ENCODE measurements at places on chromosomes 4 and X.

DNA sequence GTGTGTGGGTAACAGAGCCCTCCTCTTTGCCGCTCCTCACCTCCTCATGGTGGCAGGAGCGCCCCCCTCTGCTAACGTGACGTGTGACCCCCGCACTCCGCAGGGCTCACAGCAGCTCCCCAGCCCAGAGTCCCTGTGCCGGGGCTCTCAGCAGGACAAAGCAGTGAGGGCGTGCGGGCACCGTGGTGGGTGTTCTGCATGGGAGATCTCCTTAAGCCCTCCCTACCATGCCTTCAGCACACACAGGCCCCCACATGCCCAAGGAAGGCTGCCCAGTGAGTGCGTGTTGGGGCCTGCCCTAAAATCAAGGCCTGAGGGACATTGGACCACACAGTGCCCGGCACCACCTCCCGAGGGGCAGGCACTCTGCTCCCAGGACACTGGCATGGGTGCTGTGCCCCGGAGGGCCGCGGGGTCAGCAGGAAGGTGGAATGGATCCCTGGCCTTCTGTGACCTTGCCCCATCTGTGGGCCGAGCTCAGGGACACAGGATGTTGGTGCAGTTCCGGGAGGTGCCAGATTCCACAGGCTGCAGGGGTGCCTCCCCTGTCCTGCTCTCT is 10.1 kb downstream of the PSAPL1 start:
- no peak for DNase-seq

DNA sequence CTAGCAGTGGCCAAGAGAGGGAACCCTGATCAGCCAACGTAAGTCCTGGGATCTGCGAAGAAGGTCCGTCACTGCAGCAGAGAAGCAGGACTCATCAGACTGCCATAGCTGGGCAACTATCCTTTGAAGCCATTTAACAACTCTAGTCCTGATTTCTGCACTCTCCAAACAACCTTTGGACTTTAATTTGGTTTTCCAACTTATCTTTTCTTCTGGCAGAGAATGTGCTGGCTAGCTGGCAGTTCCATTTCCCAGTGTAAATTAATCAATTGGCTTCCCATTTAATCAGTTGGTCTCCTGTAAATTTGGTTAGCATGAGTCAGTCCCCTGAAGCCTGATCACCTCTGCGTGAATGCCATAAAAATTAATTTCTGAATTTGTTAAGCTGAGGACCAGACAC is 153.7 kb upstream of the GPR101 start:
- no peak for DNase-seq

DNA sequence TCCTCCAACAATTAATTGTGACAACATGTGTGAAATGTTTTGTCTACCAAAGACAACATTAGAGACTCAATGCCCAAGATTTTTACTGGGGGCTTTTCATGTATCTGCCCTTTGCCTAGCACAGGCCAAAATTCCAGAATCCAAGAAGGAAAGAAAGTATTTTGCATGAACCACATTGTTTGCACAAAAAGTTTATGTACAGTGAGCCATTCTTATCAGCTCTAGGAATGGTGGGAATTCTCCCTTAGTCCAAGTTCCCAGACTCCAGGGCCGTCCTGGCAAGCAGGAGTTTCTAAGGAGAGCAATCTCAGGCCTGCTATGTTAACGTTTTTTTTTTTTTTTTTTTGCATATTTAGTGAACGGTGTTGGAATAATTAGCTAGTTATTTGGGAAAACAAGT is 21.6 kb downstream of the GPRASP1 start:
- no peak for DNase-seq

GRCh38 chr4:78642934-78643333 is 91.4 kb downstream of the ANXA3 start:
- no peak for DNase-seq

DNA sequence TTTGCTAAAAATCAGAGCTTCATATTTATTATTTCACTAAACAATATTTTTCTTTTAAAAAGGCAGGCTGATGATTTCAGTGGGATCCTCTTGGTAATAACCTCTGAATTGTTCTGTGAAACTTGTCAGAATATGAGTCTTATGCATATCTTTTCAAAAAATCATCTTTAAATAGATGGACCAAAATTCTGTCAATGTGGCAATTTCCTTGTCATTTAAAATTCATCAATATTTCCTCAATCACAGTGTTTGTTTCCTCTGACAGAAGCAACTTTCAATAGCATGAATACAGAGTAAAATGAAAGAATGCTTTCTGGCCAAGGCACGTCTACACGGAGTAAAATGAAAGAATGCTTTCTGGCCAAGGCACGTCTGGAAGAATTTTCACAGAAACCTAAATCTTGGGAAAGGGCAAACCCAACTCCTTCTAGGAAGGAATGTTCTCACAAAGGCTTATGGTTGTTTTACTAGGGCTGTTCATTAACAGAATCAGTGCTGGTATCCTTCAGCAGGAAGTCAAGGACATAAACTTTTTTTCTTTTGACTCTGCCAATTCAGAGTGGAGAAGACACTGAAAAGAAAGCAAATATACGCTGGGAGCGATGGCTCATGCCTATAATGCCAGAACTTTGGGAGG is 99.0 kb upstream of the GPR34 start:
- DNase-seq: no peak

- DNase-seq: peak; percentile 48
These were observed 4.2 kb downstream of the MYOZ2 start for GRCh38 chr4:119139822-119140252.

DNA sequence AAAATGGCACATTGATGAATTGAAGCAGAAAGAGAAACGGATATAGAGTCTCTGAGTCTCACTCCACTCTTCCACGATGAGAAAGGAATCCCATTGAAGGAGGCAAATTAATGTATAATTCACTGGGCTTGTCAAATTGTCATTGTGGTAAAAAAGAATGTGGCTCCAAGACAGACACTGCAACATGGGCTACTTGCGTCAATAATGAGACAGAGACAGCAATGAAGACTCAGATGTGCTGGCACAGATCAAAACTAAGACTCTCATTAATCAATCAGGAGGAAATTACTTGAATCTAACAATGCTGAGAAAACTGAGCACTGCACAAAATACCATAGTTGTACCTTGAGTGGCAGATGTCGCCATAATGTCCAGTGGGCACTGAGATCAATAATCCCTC is 1485.5 kb downstream of the TECRL start:
- no peak for DNase-seq

DNA sequence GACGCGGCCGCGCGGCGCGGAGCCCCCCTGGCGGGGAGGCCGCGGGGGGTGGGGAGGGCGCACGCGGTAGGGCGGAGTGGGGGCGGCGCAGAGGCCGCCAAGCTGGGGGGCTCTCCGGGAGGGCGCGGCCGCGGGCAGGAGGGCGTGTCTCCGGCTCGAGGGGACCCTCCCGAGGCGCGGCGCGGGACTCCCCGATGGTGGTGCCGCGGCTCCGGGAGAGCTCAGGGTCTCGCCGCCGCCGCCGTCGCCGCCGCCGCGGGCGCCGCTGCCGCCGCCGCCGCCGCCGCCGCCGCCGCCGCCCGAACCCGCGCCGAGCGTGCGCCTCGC is 165 bp upstream of the PTCHD1 start:
- no peak for DNase-seq

DNA sequence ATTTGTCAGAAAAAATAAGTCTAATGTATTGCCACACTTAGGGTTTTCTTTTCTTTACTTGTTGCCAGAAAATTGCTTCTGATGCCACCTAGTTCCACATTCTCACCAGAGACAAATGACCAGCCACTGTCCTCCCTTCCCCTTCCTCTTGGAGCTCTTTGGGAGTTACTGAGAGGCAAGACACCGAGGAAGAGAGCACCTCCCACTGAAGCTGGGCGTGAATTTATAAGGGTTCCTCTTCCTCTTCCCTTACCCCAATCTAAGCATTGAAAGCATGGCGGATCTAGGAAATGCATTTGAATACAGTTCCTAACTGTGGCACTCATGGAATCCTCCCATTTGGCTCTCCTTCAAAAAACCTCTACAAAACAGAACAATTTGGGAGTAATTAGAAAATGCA is 30.0 kb downstream of the ANXA3 start:
- peak; percentile 32 for DNase-seq

DNA sequence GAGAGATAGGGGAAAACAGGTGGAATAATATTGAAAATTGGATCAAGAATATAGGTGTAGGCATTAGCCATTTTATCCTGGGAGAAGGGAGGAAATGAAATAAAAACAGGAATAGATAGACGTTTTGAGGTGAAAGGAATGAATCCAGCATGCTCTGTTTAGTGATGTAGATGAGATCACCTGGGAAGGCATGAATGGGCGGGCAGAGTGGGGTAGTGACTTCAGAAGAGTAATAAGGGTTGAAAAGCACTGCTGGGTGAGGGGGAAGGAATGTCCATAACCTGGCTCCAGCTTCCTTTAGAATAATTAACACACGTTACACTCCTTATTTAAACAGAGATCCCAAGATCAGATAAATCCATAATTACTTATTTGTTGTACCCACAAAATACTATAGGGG is 191.1 kb upstream of the ANXA3 start:
- DNase-seq: no peak

DNA sequence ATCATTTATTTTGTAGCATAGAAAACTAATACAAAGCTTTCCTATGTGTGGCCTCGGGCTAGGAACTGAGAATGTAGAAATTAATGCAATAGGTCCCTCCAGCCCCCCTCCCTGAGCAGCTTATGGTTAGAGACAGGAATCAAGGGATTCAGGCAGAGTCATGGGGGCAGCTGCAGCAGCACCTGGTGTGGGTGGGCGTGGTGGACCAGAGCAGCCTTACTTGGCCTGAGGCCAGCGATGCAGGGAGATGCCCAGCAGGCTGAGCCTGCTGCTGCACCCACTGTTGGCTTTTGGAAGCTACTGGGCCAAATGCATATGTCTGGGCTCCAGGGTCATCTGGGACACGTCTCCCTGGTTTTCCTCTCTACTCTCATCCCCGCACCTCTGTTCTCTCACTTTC is 74.0 kb downstream of the STK32B start:
- DNase-seq: no peak

DNA sequence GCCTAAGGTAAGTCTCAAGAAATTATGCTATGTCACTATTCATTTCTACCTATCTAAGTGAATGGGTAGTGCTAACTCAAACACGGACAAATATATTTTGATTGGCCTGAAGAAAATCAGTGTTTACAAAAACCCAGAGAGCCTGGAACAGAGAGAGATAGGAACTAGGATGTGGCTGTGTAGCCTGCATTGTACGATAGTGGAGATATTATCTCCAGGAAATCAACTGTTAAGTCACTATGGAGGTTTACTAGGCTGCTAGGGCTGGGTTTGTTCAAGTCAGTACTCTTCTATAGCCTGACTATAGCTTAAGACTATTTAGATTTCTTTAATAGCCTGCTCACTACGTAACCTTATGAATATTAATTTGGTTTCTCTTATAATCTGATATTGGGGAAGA is 127.9 kb downstream of the TACR3 start:
- DNase-seq: no peak

DNA sequence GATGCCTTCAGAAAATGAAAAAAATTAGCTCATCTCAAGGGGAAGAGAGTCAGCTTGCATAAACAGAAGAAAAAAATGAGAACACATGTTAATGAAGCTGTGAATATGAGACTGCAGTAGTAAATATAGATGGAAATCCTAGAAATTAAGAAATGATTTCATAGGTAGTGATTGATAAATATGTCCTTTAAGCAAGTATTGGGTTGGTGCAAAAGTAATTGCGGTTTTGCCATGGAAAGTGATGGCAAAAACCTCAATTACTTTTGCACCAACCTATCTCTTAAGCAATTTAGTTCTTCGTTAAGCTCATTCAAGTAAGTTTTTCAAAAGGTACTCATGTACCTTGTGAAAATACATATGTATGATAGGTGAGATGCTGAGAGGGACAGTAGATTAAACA is 400.9 kb downstream of the SH2D1A start:
- DNase-seq: no peak

DNA sequence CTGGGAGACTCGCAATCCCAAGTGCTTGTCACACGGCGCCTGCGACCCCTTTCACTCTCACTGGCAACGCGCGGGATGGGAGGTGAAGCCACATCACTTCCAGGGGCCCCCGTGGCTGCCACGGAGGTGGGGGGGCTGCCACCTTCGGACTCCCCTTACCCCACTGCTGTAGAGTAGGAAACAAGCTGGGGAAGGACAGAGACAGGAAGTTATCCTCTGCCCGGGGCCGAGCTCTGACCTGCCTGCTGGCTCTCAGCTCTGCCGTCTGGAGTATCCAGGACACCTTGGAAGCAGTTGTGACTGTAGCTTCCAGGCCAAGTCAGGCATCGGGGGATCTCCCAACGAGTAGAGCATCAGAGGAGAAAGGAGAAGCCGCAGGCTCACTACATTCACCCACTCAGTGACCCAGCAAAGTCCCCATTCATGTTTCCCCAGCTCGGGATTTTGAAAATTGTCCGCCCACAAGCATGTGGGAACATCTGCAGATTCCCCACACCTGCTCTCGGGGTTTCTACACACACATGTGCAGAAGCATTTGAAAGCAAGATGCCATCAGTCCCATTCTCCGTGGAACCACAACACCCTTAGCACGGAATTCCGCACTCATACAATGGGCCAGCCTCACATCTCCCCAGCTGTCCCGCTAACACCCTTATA is 10.8 kb downstream of the PDZD4 start:
- no peak for DNase-seq

GRCh38 chrX:46044486-46044885 is 500.7 kb downstream of the ZNF674 start:
- no peak for DNase-seq

DNA sequence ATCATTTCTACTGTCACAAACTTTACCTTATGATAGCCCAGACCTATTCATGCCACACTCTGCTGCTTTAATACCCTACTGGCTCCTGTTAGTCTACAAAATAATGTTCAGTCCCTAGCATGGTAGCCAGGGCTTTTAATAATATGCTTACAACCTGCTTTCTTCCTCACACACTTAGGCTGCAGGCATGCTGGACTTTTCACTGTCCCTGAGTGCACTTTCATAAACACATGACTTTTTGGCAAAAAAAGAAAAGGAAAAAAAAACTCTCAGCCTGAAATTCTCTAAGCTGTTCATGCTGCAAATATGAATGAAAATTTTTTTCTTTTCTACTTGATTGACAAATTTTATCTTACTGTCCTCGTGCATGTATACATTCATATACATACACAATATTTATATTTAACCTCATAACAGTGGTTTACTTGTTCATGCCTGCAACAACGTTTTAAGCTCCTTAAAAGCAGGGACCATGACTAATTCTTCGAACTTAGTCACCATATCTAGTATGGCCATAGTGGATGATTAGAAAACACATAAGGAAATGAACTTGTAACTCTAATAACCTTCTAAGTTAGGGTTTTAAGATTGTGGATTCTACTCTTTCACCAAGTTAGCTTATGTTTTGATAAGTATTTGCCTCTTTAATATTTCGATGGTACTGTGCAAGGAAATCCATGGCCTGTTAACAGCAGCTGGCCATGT is 229.5 kb downstream of the SPCS3 start:
- DNase-seq: no peak

DNA sequence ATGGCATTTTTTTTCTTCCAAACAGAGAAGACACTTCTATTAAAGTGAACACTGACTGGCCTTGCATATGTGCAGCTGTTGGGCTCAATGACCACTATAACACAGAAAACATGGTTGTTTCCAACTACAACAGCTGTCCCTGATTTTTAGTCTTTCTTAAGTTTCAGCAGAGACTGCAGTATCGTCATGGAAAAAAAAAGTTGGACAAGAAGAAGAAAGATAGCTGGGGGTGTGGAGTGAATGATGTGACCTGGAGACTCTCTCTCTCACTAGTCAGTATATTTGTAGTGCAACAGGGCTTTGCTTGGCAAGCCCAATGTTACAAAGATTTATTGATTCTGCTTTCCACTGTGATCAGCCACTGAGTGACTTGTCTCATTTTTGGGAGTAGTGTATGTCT is 29.5 kb upstream of the C4orf54 start:
- no peak for DNase-seq

GRCh38 chr4:73864365-73864764 is 4.8 kb upstream of the CXCL1 start:
- peak; percentile 17 for DNase-seq

- DNase-seq: no peak
These were observed 217.5 kb downstream of the GBA3 start for GRCh38 chr4:22910200-22910599.
